GM12892 (cell line): ENCODE measurements at places on chromosomes 2 and 18.

DNA sequence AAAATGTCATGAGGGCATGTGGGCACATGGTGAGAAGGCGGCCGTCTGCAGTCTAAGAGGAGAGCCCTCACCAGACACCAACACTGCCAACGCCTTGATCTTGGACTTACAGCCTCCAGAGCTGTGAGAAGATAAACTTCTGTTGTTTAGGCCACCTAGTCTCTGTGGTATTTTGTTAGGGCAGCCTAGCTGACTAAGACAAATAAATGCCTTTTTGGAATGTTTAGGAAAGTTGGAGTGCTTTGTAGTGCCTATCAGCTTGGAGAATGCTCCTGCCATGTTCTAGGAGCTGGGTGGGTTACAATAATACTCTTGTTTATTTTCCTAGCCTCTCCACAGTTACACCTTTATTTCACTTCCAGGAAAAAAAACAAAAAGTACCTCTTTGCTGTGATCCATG is 92.0 kb downstream of the SPP2 start:
- DNase-seq: no peak

DNA sequence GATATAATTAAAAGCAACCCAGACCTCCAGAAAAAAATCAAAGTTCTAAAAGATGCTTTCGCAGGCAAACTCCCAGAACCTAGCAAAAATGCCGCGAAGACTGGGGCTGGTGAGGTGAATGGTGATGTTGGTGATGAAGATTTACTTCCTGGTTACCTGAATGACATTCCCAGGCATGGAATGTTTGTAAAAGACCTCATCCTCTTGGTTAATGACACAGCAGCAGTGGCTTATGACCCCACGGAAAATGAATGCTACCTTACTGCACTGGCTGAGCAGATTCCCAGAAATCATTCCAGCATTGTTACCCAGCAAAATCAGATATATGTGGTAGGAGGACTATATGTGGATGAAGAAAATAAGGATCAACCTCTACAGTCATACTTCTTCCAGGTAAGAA is 994 bp downstream of the KLHL41 start:
- no peak for DNase-seq

- no peak for DNase-seq
These were observed 221.9 kb downstream of the HDAC4 start for GRCh38 chr2:239178954-239179353.

GRCh38 chr18:26511339-26512071 is 36.8 kb downstream of the KCTD1 start:
- no peak for DNase-seq

DNA sequence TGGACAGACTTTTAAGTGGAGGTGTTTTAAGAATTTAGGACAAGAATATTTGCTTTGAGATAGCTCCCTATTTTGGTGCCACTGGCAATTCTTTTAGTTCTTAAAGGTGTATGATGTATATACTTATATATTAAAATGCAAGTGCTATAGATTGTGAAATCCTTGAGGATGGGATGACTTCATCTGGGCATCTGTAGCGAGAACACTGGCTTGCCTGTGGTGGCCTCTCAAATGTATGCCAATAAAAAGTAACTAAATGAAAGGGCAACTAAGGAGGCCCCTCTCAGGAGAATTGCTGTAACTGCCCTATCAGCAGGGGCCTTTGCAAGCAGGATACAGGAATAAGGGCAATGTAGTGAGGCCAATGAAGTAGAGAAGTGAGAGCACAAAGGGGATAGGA is 2.6 kb upstream of the THUMPD2 start:
- DNase-seq: no peak

DNA sequence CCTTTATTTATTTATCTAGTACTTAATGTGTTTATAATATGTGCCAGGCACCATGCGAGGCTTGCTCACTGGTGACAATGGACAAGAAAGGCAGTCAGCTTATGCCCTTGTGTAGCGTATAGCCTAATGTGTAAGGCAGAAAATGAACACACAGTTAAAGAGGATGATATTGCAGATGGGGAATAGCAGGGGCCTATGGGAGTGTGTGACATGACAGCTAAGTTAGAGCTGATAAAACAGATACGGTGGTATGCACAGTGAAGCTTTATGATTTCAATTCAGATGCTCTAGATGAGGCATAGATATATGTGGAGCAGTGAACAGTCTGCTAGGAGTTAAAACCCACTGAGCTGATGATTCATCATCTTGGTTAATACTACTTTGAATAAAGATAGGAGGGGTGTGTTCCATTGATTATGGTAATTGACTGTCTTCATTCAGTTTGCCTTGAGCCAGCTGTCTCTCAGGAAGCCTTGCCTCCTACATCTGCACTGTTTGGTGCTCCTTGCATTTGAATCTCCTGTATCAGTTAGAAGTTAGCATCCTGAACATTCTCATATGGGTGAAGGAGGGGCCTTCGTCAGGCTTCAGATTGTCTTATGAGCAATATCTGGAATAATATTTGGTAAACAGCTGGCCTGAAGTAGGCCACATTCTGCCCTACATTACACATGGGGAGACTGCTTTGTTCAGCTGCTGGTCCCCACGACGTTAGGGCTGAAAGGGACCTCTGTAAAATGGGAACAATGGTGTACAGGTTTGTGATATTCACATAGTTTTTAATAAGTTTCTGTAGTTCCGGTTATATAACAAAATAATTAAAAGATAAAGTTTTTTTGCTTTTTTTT is 13.2 kb downstream of the MAP4K4 start:
- no peak for DNase-seq

- no peak for DNase-seq
These were observed 251.6 kb downstream of the NUP35 start for GRCh38 chr2:183375821-183376220.

- no peak for DNase-seq
These were observed 24.5 kb downstream of the CRACDL start for GRCh38 chr2:98911376-98912154.

- DNase-seq: no peak
These were observed 38.8 kb downstream of the GALM start for GRCh38 chr2:38704664-38705063.

- peak; percentile 44 for DNase-seq
These were observed 16.8 kb upstream of the LYPD6 start for GRCh38 chr2:149313512-149313972.

GRCh38 chr2:12317814-12318426 is 398.8 kb upstream of the TRIB2 start:
- no peak for DNase-seq

GRCh38 chr2:29206941-29207340 is 91.7 kb downstream of the CLIP4 start:
- DNase-seq: no peak

GRCh38 chr2:20229322-20230113 is 4.6 kb upstream of the SDC1 start:
- no peak for DNase-seq

- no peak for DNase-seq
These were observed 109.4 kb downstream of the BAZ2B start for GRCh38 chr2:159506764-159507440.

DNA sequence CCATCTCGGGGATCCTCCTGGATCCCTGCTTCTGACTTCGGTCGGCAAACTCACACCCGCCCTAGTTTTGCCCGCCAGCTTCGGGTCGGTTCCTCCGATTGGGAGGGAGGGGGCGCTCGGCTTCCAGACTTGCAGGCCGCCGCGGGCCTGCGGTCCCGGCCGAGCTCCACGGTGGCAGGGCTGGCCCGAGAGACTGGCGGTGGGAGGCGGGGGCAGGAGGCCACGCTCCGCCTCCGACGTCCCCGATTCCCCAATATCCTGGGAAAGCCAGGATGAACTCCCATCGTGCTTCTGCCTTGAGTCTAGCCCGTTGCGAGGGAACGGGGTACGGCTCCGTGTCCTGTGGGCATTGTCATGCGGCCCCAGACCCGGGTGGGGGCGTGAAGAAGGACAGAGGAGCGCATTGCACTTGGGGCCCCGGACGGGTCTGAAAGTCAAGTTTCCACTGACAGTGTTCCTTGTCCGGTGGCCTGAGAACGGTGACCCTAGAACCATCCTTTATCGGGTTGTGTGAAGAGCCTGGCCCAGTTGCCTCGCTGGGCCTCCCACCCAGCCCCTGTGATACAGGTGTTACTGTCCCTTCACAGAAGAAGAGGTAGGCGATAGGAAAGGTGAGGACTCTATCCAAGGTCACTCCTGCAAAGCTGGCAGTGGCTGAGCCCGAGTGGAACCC is 2.4 kb upstream of the INHBB start:
- peak; percentile 59 for DNase-seq
